ENCODE measurements at places on chromosomes 2 and 18.

- DNase-seq, result no peak
Observed at GRCh38 chr2:96891591-96892333, 21.9 kb upstream of the SEMA4C start.

DNA sequence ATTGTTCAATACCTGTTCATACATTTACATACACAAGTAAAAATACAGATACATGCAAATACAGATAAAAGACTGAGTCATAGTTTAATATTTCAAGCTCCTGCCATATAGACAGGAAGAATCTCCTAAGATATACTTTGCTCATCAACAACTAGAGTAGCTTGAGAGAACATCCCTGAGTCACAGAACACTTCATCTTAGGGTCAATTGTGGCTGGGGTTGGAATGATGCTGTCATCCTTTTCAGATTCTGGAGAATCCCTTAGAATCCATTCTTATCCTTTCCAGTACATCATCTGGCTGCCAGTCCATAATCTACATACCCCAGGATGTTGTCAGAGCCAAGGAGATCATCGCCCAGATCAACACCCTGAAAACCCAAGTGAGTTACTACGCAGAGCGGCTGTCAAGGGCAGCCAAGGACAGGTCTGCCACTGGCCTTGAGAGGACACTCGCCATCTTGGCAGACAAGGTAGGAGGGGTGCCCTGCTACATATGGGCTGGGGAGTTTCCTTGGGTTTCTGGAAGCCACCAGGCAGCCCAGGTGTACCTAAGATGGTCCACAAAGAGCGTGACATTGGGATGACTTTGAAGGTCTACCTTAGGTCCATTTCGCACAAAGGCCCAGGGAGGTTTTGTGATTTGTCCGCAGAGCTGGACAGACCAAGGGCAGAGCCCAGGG, 55.7 kb downstream of the COA5 start:
- DNase-seq, result no peak

DNA sequence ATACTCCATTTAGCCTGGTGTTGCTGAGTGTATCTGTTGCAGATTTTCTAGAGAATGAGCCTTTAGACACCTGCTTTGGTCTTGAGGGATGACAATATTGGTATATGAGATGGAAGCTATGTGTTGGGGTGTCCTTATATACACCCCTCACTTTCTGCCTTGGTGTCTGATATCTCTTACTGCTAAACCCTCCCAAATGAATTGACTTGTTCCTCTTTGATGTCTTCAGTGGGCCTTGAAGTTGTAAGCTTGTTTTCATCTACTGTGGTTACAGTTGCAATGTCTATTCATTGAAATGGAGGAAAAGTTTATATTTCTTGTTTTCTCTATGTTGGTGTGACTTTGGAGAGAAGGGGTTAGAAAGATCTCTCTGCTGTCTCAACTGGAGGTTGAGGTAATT, 18.9 kb downstream of the RAB10 start:
- DNase-seq, result no peak

- no peak for DNase-seq
Observed at GRCh38 chr2:223735035-223735640, 102.2 kb downstream of the AP1S3 start.

GRCh38 chr2:102140377-102140776, 2.2 kb upstream of the IL1R1 start:
- DNase-seq, result no peak

GRCh38 chr2:224958462-224958857, 83.8 kb downstream of the DOCK10 start:
- no peak for DNase-seq

- DNase-seq, result peak; percentile 24
Observed at GRCh38 chr2:232432598-232433184, 23.3 kb upstream of the ALPI start.

GRCh38 chr2:154911729-154912128, 213.2 kb downstream of the KCNJ3 start:
- DNase-seq, result no peak

DNA sequence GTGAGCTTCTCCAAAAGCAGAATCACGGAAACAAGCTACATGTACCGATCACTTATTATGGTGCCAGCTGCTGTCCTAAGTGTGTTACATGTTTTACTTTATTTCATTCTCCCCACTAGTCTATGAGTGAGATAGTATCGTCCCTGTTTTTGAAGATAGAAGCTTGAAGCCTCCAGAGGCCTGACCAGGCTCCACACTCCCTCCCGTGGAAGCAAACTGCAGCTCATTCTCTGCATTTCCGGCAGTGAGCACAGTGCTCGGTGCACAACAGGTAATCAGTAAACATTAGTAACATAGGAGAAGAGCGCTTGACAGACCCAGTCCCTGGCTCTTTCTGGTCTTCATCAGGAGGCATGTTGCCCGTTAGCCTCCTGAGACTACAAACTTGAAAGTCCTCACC, 72.9 kb downstream of the ZBTB7C start:
- DNase-seq, result no peak

DNA sequence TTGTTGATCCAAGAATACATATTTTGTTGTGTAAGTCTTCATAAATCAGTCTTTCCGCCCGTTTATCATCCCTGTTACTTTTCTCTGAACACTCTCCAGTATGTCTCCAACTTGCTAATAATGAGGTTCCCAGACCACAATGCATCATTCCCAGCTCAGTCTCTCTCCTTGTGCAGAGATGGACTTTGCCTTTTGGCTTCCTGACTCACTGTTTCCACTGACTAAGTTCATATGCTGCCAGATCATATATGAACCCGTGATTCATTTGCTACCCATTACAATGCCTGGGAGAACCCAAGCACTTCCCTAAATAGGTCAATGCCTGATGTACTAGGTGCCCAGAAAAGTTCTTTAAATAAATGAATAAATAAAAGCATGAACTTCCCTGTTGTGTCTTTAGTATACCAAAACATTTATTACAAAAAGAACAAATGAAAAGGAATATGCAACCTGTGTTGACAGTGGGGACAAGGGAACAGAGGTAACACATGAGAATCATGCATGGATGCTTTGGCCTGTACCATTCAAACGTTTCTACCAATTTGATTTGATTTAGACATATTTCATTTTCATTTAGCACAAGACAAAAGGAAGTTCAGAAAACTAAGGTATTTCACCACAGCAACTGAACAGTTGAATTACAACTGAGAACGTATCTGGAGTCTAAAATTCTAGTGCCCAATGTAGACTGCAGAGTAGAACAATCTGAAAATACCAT, 215.4 kb upstream of the HNRNPA3 start:
- DNase-seq, result no peak

DNA sequence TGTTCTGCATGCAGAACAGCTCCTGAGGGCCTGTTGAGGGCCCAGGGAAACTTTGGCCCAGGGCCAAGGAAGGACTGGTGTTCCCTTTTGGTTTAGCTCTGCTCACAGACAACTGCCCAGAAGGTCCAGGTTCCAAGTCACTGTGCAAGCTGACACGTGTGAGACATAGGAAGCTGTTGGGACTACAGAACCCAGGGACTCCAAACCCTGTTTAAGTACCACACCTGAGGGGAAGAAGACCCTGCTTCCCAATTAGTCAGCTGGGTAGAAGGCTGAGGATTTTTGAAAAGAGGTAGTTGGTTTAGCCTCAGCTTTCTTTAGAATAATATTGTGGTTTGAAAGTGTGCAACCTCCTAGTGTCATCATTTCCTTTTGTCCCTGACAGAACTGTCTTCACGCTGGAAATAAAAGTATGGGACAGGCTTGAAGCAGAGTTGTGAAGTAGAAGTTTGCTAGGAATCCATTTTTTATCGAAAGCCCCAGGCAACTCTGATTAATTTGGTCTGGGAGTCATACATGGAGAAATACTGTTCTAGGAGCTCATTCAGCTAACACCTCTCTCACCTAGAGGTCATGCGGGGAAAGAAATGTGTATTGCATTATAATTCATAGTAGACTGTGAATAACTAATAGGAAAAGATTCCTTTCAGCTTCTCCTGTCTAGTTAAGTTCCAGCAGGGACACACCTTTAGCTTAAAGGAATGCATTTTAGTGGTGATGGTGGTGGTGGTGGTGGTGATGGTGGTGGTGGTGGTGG, 19.9 kb upstream of the IL1RL1 start:
- DNase-seq, result no peak

GRCh38 chr2:180219491-180219890, 212.4 kb upstream of the CWC22 start:
- DNase-seq, result no peak

DNA sequence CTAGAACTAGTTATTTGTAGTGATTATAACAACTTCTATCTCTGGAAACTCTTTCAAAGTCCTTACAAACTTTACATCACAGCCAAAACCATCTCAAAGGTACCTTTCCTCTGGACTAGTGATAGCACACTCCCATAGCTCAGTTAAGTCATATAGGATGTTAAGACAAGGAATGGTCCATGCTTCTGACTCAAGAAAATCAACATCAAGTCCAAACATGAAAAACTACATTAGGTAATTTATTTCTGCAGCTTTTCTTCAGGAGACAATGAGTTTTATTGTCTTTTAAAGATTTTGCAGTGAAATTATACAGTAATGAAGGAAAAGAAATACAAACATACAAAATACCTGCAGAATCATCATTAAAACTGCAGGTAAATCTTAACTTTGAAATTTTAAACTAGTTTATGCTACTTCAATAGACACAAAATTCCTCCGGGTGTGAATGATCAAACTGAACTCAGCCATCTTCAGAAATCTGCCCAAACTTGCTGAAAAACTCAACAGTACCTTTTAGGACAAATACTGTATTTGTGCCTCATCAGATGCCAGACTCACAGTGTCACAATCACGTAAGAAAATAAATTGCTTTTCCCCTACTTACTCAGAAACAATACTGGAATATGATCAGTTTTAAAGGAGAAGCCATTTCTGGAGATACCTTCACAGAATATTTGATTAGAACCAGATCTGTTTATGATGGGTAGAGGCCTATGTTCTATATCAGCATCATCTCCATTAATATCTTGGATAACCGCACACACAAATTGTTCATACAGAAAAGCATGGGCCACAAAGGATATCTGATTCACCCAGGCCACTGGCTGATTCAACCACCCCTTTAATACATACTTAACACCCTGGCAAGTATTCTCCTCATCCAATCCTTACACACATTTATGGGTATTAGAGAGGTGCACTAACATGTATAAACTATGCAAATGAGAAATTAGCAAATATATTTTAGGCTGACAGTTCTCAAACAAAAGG, 2.6 kb downstream of the TMEM131 start:
- no peak for DNase-seq

DNA sequence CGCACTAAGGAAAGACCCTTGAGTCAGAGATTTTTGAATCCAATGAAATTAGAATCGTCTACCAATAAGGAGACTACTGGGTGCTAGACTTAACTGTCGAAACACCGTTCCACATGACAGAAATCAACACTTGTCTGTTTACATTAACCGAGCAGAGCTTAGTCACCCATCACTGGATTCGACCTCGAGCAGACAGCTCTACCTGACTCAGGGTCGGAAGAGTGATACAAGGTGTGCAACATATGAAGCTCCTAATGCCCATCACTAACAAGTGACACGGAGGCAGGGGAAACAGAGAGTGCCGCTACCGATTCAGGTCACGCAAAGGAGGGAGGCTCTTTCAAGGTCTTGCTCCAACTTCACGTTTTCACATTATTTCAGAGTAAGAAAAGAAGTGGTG, 54.2 kb upstream of the FZD5 start:
- DNase-seq, result no peak

DNA sequence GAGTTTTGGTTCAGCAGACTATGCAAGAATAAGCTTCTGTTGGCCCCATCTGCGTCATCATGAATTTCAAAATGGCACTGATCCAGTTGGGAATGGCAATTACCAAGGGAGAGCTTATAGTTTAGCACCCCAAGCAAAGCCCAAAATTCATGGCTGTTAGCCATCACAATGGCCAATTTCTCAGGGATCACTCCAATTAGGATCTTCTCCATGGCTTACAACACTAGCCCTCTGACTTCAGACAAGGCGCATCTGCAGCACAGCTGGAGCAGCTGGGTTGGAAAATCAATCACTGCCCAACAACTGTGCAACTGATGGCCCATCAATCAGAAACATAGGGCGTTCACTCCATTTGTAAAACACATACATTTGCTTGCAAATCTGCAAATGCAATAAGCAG, 273.6 kb downstream of the SRBD1 start:
- no peak for DNase-seq

DNA sequence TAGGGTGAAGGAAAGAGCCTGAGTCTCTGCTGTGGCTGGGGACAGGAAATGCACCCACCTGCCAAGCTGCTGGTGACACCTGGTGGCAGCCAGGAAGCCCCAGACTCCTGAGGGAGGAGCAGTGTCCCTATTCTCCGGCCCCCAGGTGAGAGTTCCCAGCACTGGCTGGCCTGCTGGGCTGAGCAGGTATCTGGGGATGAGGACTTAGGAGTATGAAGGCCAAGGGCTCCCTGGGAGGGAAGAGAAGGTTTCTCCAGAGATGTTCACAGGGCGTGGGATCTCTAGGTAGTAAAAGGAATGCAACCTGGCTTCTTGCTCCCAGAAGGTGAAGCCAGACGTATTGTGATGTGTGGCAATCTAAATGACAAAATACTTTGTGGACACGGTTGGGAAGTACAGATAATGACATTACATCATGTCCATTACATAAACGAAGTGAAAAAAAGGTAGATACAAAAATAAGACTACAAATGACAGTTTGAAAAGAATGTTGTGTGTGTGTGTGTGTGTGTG, 75.8 kb upstream of the SLC1A4 start:
- peak; percentile 81 for DNase-seq

- no peak for DNase-seq
Observed at GRCh38 chr2:105179469-105180372, 61.8 kb upstream of the GPR45 start.

- DNase-seq, result no peak
Observed at GRCh38 chr2:164052006-164052405, 316.2 kb upstream of the FIGN start.

DNA sequence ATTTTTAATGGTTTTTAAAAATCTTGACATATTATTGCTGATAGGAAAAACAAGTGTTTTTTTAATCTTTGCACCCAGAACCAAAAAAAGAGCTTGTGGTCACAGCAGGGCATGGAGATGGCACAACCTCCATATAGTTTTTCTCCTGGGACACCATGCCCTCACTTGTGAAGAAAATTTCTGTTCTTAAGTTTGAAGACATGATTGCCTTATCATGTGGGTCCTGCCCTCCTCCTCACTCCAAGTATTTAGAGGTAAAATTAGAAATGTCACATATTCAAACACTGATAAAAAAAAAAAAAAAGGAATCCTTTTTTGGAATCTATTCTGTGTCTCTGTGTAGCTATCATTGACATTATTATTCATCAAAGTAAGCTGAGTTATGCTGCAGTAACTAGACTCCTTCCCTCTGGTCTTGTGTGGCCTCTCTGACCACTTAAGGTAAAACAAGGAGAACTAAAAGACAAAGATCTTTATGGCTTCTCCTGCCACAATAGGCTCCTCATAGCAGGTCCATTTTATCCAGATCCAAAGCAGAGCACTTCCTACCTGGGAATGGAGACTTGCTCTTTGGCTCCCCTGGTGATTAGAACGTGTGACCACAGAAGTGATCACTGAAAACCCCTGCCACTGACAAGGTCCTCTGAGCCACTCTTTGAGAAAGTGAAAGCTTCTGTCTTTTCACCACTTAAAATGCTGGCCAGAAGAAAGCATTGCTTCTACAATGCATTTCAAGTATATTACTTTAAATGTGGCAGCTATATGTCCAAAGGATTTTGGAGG, 19.8 kb downstream of the ADD2 start:
- DNase-seq, result no peak

Measured in OCI-LY7 (cell line).